ENCODE measurements at places on chromosomes 1 and 21.

- DNase-seq: no peak
These were observed 14.7 kb downstream of the PROX1 start for GRCh38 chr1:214002472-214002871.

- DNase-seq: no peak
These were observed 8.0 kb downstream of the IGFN1 start for GRCh38 chr1:201198598-201198997.

- DNase-seq: no peak
These were observed 19.3 kb downstream of the GRHL3 start for GRCh38 chr1:24338447-24338846.

GRCh38 chr21:33543505-33544129, 779 bp downstream of the SON start:
- DNase-seq: no peak

DNA sequence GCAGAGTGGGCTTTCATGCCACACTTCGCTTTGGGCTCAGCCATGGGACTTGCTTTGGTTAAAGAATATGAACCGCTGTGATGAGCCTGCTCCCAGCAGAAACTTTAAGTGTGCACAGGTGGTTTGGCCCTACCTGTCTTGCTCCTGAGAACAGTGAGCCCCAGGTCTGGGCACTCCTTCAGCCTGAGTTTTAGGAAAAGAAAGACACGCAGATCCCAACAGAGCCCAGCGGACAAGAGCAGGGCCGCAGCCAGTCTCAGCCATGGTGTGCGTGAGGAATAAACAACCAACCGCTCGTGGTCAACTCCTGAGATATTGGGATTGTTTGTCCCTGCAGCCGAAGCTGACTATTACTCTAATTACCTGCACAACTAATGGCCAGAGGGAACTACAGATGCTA, 217.1 kb upstream of the C1orf174 start:
- no peak for DNase-seq

GRCh38 chr1:2273401-2274090, 45.4 kb downstream of the SKI start:
- no peak for DNase-seq
